H1 (cell line): ENCODE measurements at places on chromosomes 2 and 18. TPM values are rescaled to one million over a fixed set of nuclear protein-coding genes. Genes with fewer than 3 reads are reported as not detected.

STARD6 gene
- total RNA-seq, result not detected in 2 replicates

CRYGD gene
- 0.98 and 2.9 TPM in 2 replicates for total RNA-seq

PSMA8 gene
- not detected in 2 replicates for total RNA-seq

TMEM87B gene
- 7.2 and 9.6 TPM in 2 replicates for total RNA-seq

TEKT4 gene
- not detected in 2 replicates for total RNA-seq

MROH2A gene
- not detected in 2 replicates for total RNA-seq

CCBE1 gene
- 2.6 and 4.4 TPM in 2 replicates for total RNA-seq

MRPL19 gene
- total RNA-seq, result 71.5 and 75.2 TPM in 2 replicates

IL36G gene
- total RNA-seq, result not detected in 2 replicates

SIX3 gene
- total RNA-seq, result 0.19 and 0.21 TPM in 2 replicates

KCNJ3 gene
- 0.50 and 0.80 TPM in 2 replicates for total RNA-seq

CTAGE1 gene
- total RNA-seq, result not detected in 2 replicates

REG1B gene
- not detected in 2 replicates for total RNA-seq

RHOB gene
- 9.5 and 13.5 TPM in 2 replicates for total RNA-seq

KYNU gene
- total RNA-seq, result 0.13 TPM in 2 replicates

ARMC9 gene
- 33.0 and 36.1 TPM in 2 replicates for total RNA-seq

OR6B3 gene
- not detected in 2 replicates for total RNA-seq

RGPD4 gene
- 0.08 TPM in 1 of 2 replicates, not detected in the other for total RNA-seq

GRCh38 chr18:58348517-58348916 is 280.4 kb downstream of the ALPK2 start:
- H3K36me3 ChIP-seq, result no peaks in the 10 kb centered on the region; the same call in 1 of the 2 replicates
- peaks cover 27% of the 10 kb centered on the region; the same call in 1 of the 2 replicates for H3K4me1 ChIP-seq

DNA sequence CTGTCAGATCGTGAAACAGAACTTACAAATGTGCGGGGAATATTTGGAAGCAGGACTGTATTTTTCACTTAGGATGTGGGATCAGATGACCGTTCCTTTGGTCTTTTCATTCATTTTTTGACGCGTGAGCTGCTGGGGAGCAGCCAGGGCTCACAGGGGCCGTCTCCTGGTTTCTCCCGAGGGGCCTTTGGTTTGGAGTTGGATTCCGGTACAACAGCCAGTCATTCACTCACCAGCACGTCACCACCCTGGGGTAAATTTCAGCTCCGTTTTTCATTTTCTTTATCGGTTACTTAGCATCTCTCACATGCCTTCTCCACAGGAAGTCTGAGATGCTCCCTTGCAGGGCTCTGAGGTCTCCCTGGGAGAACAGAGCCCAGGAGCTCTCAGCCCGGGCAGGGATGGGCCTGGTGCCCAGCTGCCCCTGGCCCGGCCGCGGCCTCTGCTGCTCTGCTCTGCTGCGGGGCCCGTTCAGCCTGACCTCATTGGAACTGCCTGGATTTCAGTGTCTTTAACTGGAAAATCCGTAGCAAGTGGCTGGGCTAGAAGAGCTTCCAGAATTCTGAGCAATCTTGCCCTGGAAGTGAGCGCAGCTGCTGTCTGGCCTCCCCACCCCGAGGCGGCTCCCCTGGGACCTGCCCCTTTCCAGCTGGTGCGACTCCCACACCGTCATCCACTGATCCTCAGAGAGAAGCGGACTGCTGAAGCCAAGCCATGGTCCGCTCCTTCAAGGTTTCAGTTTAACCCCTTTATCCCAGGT is 335.6 kb downstream of the EIPR1 start:
- no peaks in the 10 kb centered on the region for H3K4me1 ChIP-seq
- no peak overlapping the region for H3K4me3 ChIP-seq
- H3K36me3 ChIP-seq, result no peaks in the 10 kb centered on the region
- no peak overlapping the region for H3K27ac ChIP-seq
- DNase-seq, result no peak
- no peaks in the 10 kb centered on the region for H3K27me3 ChIP-seq

DNA sequence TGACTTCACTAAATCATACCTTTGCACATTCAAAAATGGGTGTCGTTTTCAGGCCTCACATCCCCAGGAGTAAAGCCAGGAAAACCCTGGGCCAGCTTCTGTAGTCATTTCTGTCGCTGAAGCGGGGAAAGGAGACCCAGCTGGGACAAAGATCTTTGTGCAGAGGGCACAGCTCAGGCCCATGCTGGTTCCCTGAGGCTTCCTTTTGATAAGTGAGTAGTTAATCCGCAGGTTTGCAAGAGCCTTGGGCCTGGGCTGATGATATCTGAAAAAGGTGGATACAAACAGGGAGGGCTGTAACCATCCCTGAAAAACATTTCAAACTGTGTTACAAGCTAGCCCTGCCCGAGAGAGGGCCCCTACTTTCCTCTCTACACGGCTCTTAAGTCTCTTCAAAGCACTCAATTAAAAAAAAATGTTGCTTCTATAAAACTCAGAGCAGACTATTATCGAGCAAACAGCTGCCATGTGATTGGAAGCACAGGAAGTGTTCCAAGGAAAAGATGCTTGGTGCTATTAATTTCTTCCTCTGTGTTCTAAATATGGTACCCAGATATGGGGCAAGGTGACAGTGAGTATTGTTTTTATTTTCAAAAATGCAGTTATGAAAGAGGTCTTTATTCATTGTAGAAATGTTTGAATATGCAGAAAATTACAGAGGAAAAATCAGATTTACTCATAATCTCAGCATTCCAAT is 117.2 kb downstream of the LNPK start:
- H3K4me1 ChIP-seq, result peaks cover 9% of the 10 kb centered on the region; the same call in 1 of the 2 replicates
- H3K36me3 ChIP-seq, result no peaks in the 10 kb centered on the region
- H3K4me3 ChIP-seq, result no peak overlapping the region
- no peak overlapping the region for H3K27ac ChIP-seq
- no peak for DNase-seq

- no peak overlapping the region for H3K27ac ChIP-seq
- no peak overlapping the region for H3K4me3 ChIP-seq
- no peak for DNase-seq
- no peaks in the 10 kb centered on the region for H3K36me3 ChIP-seq
- H3K4me1 ChIP-seq, result peaks cover 8% of the 10 kb centered on the region; the same call in 1 of the 2 replicates
Observed at GRCh38 chr2:44886414-44886813, 55.1 kb upstream of the SIX3 start.

DNA sequence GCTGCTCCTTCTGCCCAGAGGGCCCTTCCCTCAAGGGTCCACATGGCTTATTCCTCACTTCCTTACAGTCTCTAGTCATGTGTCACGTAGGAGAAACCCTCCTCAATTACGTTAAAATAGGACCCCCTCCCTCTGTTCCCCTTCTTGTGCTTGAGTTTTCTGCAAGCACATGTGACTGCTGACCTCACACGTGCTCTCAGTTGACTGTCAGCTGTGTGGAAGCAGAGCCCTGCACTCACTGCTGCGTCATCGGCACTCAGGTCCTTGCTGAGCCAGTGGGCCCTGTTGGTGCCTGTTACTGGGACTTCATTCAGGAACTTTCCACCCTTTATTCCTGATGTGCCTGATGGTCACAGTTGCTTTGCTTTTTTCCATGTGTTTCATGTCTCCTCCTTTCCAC is 11.1 kb downstream of the ATG16L1 start:
- DNase-seq, result no peak
- no peak overlapping the region for H3K27ac ChIP-seq
- H3K4me3 ChIP-seq, result no peak overlapping the region
- H3K36me3 ChIP-seq, result peaks cover 83% of the 10 kb centered on the region
- no peaks in the 10 kb centered on the region for H3K27me3 ChIP-seq

DNA sequence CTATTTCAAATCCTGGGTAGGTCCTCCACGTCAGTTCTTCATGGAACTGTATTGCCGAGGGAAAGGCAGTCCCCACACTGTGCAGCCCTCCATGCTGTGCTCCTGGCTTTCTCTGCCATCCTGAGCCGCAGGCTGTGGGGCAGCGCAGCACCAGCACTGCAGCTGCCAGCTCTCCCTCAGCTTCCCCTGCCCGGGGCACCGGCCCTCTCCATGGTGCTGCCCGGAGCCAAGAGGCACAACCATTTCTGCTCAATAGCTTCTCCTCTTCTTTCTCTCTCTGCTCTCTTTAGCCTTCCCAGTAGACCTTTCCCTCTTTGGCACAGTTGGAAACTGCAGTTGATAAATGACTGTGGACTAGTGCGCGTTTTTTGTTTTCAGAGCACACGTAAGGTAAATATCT is 12.1 kb downstream of the ANKRD23 start:
- no peak overlapping the region for H3K27ac ChIP-seq
- H3K27me3 ChIP-seq, result no peaks in the 10 kb centered on the region
- DNase-seq, result peak; percentile 52
- no peak overlapping the region for H3K4me3 ChIP-seq
- peaks cover 13% of the 10 kb centered on the region for H3K4me1 ChIP-seq

DNA sequence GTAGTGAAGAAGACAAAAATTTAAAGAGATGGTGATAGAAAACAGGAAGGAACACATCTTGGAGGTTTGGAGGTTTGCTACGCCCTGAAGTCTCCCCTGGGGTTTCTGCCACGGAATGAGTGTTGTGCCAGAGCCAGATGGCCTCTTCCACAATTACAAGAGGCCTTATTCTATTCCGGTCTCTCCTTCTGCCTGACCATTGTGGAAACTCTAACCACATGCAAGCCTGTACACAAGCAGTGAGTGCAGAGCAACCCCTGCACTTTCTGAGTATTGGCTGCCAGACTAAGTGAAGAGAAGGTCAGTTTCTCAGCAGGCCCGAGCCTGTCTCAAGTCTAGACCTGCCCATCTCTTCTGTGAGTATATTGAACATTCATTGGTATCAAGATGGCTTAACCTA is 22.7 kb upstream of the MYO1B start:
- H3K27ac ChIP-seq, result no peak overlapping the region
- H3K36me3 ChIP-seq, result no peaks in the 10 kb centered on the region
- H3K4me3 ChIP-seq, result no peak overlapping the region
- H3K4me1 ChIP-seq, result peaks cover 7% of the 10 kb centered on the region
- H3K27me3 ChIP-seq, result no peaks in the 10 kb centered on the region
- DNase-seq, result no peak

GRCh38 chr2:170191166-170191866 is 13.4 kb downstream of the MYO3B start:
- H3K36me3 ChIP-seq, result no peaks in the 10 kb centered on the region
- no peaks in the 10 kb centered on the region for H3K27me3 ChIP-seq
- no peaks in the 10 kb centered on the region for H3K4me1 ChIP-seq
- no peak overlapping the region for H3K4me3 ChIP-seq
- no peak overlapping the region for H3K27ac ChIP-seq
- DNase-seq, result no peak

- no peaks in the 10 kb centered on the region for H3K4me1 ChIP-seq
- no peak for DNase-seq
- no peak overlapping the region for H3K27ac ChIP-seq
- no peaks in the 10 kb centered on the region for H3K27me3 ChIP-seq
Observed at GRCh38 chr2:158228943-158229508, 127.3 kb downstream of the UPP2 start.

GRCh38 chr2:3986063-3986462 is 282.7 kb downstream of the DCDC2C start:
- H3K27ac ChIP-seq, result no peak overlapping the region
- H3K27me3 ChIP-seq, result no peaks in the 10 kb centered on the region
- DNase-seq, result no peak
- H3K4me1 ChIP-seq, result no peaks in the 10 kb centered on the region

GRCh38 chr2:192288295-192288694 is 93.6 kb upstream of the TMEFF2 start:
- H3K4me3 ChIP-seq, result no peak overlapping the region
- no peak for DNase-seq
- no peaks in the 10 kb centered on the region for H3K27me3 ChIP-seq
- no peaks in the 10 kb centered on the region for H3K36me3 ChIP-seq
- no peak overlapping the region for H3K27ac ChIP-seq

- no peak overlapping the region for H3K4me3 ChIP-seq
- H3K4me1 ChIP-seq, result no peaks in the 10 kb centered on the region
- no peaks in the 10 kb centered on the region for H3K36me3 ChIP-seq
Observed at GRCh38 chr2:7634409-7634808, 717.2 kb downstream of the RNF144A start.

GRCh38 chr2:171652416-171652785 is 34.9 kb upstream of the DYNC1I2 start:
- no peaks in the 10 kb centered on the region for H3K27me3 ChIP-seq
- no peak overlapping the region for H3K27ac ChIP-seq
- H3K4me1 ChIP-seq, result no peaks in the 10 kb centered on the region
- H3K4me3 ChIP-seq, result no peak overlapping the region
- H3K36me3 ChIP-seq, result no peaks in the 10 kb centered on the region

DNA sequence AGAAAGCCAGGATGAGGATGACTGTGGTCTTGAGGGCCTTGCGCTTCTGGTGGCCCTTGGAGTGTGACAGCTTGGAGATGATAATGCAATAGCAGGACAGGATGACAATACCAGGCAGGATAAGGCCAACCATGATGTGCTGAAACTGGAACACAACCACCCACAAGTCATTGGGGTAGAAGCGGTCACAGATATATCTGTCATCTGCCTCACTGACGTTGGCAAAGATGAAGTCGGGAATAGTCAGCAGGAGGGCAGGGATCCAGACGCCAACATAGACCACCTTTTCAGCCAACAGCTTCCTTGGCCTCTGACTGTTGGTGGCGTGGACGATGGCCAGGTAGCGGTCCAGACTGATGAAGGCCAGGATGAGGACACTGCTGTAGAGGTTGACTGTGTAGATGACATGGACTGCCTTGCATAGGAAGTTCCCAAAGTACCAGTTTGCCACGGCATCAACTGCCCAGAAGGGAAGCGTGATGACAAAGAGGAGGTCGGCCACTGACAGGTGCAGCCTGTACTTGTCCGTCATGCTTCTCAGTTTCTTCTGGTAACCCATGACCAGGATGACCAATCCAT is 2.7 kb downstream of the CXCR4 start:
- H3K27me3 ChIP-seq, result peaks cover 47% of the 10 kb centered on the region
- peaks cover 2% of the 10 kb centered on the region for H3K4me1 ChIP-seq
- H3K4me3 ChIP-seq, result no peak overlapping the region
- no peak for DNase-seq
- no peak overlapping the region for H3K27ac ChIP-seq

DNA sequence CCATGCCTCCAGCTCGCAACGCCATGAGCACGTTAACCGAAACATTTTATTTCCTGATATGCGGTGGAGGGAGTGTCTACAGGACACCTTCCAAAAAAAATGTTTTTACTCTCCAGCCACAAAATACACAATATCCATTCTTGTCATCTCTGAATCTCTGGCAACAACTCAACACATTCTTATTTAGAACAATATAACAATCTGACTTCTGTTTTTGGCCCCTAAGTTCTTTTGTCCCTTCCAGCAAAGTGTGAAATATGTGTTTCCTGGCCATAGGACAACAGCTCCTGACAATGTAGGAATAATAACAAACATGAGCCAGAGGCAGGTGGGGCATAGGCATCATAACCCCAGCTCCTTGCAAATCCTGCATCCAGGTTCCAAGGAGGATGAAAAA is 163.0 kb downstream of the DDX1 start:
- no peak overlapping the region for H3K4me3 ChIP-seq
- H3K27me3 ChIP-seq, result no peaks in the 10 kb centered on the region; the same call in 1 of the 2 replicates
- DNase-seq, result no peak
- no peaks in the 10 kb centered on the region for H3K4me1 ChIP-seq

DNA sequence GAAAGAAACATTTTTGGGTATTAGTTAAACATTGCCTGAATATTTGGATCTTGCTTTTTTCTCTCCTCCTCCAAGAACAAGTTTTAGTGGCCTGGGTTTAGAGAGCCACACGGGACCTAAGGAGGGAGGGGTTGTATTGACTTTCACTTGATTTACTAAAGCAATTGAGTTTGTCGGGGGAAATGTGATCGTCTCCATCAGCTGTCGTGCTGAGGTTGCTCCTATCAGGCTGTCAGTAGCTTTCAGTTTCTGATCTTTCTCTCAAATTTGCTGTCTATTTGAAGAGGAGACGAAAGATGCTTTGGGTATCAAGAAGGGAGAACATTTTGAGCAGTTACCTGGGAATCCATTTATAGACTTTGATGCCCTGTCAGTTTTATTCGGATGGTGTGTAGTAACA is 106.0 kb downstream of the SETBP1 start:
- no peak for DNase-seq
- H3K27me3 ChIP-seq, result no peaks in the 10 kb centered on the region
- H3K27ac ChIP-seq, result no peak overlapping the region
- H3K4me3 ChIP-seq, result no peak overlapping the region
- H3K36me3 ChIP-seq, result no peaks in the 10 kb centered on the region

- no peaks in the 10 kb centered on the region for H3K27me3 ChIP-seq
- no peak overlapping the region for H3K27ac ChIP-seq
- no peaks in the 10 kb centered on the region for H3K4me1 ChIP-seq
Observed at GRCh38 chr2:195533771-195534642, 123.0 kb upstream of the SLC39A10 start.
